ENCODE measurements at places on chromosomes 2 and 18.

DNA sequence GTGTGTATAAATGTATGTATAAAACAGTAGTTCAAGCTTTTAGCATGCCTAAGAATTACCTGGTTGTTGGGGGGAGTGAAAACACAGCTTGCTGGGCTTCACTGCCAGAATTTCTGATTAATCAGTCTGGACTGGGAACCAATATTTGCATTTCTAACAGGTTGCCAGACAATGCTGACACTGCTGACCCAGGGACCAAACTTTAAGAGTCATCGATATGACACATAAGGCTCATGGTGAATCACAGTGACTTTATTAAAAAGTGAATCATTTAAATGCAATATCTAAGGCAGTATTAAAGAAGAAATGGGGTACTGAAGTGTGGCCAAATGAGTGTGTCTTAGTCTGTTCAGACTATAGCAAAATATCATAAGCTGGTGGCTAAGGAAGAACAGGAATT lies 195.9 kb upstream of the DTNA start:
- no peak for DNase-seq

DNA sequence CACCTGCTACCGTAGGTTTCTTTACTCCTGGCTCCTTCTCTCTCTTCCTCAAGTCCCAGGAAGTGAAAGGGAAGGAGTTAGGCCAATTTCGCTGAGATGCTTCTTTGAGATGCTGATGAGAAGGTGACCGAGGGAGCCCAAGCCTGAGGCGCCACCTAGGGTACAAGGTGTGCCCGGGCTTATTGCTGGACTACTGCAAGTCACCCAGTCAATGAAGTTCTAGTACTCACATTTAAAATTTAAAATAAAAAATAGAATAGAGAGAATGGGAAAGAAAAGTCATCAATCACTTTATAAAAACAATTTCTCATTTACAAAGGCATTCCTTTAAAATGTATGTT lies 45.3 kb downstream of the ACAA2 start:
- DNase-seq = no peak

DNA sequence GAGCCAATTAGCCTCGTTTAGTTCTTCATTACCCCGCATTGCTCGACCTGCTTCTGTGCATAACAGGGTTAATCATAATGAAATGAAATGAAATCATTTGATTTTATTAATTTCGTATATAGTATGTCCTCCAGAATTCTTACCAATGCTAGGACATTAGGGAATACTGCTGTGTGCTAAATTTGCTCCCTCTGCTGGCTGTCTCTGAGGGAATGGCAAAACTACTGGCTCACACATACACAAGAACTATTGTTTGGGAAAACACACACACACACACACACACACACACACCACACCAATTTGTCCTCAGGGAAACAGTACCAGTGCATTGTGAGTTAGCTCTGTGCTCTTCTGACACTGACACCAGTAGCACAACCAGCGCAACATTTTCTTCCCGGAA lies 273.3 kb upstream of the TCF4 start:
- DNase-seq = no peak

- no peak for DNase-seq
Measured at GRCh38 chr2:67108231-67108630, 288.9 kb upstream of the ETAA1 start.
